GM12878 (cell line): ENCODE measurements at places on chromosomes 6 and 20. TPM values are rescaled to one million over a fixed set of nuclear protein-coding genes. Genes with fewer than 3 reads are reported as not detected.
A peak's percentile ranks its signal among the peaks of the same experiment; 100 is the strongest.

- DNase-seq = no peak
Observed at GRCh38 chr6:144075187-144075586, 20.2 kb downstream of the SF3B5 start.

GRCh38 chr6:158057213-158057987 is 75.7 kb downstream of the SYNJ2 start:
- no peak for DNase-seq

DNA sequence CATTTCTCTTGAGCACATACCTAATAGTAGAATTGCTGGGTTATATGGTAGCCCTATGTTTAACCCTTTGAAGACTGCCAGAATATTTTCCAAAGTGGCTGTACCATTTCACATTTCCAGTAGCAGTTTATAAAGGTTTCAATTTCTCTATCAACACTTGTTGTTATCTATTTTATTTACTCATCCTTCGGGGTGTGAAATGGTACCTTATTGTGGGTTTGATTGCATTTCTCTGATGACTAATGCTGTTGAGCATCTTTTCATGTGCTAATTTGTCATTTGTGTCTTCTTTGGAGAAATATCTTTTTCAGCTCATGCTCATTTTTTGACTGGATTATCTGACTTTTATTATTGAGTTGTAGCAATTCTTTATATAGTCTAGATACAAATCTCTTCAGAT is 5.4 kb downstream of the ENPP4 start:
- no peak for DNase-seq

DNA sequence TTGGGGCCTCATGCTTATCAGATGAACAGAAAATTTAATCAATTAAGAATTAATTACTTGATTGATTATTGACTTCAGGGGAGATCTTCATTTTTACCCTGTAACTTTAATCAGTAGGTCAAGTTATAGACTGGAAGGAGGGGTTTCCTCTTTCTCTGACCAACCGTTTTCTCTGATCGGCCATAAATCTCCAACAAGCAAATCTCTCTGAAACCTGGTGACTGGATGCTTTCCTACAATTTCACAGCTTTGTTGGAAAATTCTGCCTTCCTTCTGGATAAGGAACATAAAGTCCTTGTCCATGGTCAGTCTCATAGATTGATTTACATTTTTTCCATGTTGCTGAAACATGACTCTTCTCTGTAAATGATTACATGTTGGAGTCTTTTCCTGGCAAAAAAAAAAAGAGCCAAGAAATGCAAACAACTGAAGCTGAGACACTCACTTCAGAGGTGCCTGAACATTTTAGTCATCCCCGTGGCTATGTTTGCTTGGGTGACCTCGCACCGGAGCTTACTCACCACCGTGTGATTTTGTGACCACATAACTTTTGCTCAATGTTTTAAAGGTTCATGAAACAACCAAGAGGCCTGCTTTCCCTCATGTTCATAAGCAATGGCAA is 31.0 kb downstream of the IRF4 start:
- DNase-seq = no peak

DNA sequence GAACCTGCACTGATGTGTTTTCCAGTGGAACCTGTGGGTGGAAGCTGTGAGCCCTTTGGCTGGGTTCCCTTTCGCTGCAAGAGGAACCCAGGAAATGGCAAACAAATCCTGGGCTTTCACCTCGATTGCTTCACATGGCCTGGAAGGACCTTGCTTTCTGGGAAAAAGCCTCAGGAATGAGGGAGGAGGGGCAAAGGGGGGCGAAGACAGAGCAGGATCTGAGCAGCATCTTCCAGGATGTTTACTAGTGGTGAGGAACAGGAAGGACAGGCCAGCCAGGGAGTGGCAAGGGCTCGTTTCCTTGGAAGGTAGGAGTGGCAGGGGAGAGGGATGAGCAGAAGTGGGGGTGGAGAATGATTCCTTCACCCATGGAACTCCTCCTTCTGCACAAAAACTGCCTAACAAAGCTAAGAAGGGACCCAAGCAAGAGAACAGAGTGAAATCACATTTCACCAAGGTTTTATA is 5.9 kb downstream of the SLC2A10 start:
- no peak for DNase-seq

DNA sequence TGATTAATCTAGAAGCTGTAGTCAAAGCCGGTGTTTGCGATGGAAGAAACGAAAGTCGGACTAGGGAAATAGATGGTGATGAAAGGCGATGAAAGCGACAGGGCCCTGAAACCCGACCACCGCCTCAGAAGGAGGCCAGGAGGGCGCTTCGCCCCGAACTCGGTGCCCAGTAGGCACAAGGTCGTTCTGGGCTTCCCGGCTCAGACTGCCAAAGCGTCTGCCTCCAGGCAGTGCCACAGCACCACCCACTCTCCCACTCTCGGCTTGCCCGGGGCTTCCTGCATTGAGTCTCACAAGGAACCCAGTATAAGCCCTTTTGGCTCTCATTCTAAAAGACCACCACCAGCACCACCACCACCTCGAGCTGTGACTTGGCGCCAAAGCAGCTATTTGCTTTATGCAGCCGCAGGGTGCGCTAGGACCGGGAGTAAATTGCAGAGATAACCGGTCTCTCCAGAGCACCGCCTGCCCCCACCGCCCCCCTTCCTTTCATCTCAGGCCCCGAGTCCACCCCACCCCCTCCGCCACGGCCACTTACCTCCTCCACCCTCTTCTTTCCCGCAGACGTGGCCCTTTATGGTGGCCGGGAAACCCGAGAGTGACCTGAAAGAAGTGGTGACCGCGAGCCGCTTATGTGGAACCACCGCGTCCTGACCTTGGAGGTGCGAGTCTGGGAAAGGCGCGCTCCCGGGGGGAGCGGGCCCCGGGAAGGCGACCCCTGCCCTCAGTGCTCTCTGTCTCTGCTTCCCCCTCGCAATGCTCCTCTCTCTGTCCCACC is 2.4 kb downstream of the TCF21 start:
- DNase-seq = no peak

Gene CAP2
- 0.15 TPM in 1 of 2 replicates, not detected in the other for total RNA-seq

DNA sequence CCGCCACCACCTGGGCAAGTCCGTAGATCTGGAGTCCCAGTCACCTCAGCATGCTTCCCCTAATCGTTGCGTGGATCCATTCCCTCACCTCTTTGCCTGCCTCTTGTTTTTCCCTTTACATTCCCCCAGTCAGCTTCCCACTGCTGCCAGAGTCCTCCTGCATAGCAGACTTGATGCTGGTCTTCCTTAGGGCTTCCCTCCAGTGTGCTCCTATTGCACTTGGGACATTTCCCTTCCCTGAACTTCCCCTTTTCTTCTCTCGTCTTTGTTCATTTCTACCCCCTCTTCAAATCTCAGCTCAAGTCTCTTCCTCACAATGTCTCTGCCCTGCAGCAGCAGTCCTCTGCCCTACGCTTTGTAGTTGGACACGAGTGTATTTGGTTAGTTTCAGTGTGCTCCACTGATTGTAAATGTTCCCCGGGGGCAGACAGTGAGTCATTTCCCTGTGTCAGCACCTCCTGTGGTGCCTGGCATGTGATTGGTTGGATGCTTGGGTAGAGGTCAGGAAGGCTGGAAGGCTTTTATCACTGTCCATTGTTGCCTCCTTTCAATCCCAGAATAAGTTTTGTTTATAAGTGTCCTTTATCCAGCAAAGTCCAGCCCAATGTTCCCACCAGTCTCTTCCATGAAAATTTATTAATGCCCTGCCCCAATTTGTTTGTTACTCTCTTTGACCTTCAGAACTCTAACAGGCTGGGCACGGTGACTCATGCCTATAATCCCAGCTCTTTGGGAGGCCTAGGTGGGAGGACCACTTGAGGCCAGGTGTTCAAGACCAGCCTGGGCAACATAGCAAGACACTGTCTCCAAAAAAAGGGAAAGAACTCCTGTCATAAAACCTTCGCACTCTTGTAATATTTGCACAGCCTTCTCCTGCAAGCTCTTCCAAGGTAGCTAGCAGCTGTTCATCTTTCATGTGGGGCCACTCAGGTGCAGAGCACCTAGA is 38.3 kb downstream of the FAM120B start:
- DNase-seq = peak; percentile 20

GRCh38 chr6:157761926-157762325 is 61.1 kb upstream of the SNX9 start:
- DNase-seq = no peak

GRCh38 chr6:88611721-88612120 is 351.7 kb downstream of the RNGTT start:
- no peak for DNase-seq

DNA sequence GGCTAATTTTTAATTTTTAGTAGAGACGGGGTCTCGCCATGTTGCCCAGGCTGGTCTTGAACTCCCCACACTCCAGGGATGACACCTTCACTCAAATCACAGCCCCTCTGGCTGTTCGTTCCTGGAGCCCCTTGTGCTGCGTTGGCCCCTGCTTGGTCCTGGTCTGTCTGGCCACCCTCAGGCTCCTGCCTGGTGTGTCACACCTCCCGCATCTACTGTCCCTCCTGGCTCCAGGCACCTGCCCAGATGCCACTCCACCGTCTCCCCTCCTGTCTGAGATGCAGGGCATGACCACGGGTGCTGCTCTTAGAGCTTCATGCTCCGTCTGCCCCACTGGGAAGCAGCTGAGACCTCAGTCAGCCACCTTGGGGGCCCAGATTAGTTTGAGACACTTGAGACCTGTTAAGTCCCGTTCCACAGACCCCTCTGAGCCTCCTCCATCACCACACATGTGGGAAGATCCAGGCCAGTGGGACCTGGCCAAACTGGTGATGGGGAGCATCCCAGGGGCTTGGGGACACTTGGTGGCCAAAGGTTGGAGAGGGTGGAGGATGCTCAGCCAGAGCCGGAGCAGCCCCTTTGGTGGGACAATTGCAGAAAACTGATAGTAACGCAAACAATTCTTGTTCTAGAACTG is 21.9 kb upstream of the NPBWR2 start:
- DNase-seq = no peak

DNA sequence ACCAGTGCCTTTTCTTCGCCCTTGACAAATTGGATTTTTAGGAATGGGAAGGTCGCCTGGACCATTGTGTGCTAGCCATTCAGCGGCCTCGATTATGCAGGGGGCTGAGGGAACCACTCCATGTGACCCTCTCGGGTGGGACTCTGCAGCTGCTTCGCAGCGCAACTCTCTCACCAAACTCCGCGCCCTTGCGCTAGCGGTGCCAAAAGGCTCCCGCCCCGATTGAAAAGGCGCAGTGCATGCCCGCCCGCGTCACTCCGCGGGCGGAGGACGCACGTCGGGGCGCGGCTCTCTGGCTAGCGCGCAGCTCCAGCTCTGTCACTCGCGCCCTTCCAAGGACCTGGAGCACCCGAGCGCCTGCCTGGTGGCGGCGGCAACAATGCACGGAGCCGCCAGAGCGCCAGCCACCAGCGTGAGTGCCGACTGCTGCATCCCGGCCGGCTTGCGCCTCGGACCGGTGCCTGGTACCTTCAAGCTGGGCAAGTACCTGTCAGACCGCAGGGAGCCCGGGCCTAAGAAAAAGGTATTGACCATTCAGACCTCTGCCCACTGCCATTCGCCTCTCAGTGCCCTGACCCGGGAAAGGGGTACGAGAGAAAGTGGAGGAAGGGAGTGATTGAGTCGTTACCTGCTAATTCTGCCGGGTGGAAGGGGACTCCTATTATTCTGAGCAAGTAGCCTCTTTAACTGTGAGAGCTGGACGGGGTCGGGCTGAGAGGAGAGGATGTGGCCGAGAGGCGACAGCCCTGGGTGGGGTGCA is at the start of gene PRDM13:
TSS of gene PRDM13 (plus strand) at position 178 of the 760 bp plus-strand sequence. CDS start at position 380, 202 bp downstream.
- no peak for DNase-seq

Gene IL17F
- not detected in 2 replicates for total RNA-seq
